ENCODE measurements at places on chromosomes 1 and 21.

- no peak for DNase-seq
Measured at GRCh38 chr21:42601656-42602055, 51.8 kb upstream of the PDE9A start.

GRCh38 chr1:33763406-33763805 lies 100.5 kb upstream of the HMGB4 start:
- no peak for DNase-seq

GRCh38 chr21:44403106-44404020 lies 49.9 kb downstream of the TRPM2 start:
- no peak for DNase-seq

DNA sequence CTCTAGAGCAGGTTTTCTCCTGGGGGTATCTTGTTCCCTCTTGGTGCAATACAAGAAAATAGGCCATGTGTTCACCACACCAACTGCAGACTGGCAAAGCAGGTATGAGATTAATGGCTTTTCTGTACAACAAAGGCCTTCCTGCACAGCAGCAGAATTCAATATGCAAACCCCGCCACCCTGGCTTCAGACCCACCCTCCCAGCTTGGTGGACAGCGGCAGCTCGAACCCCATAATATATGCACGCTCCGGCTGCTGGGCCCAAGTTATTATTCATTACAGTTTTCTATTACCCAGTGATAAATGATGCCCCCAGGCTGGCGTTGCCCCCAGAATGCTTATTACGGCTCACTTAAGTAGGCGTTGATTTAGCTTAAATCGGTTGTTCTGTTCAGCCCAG lies 144.2 kb downstream of the RRAGC start:
- no peak for DNase-seq

DNA sequence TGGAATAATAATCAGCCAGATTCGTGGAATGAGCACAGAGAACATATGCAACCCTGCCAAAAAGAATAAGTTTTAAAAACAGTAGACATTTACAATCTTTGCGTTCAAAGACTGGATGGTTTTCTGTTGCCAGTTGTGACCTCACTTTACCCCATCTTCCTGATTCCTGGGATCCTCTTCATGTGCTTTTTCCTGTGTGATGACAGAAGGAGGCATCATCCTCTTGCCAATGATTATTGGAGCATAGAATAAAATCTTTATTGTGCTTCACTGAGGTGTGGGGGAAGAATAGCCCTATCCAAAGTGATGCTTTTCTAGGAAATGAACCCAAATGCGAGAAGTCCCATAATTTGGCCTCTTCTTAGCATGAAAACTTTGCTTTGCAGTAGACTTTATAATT lies 15.0 kb upstream of the BARHL2 start:
- DNase-seq: no peak

GRCh38 chr1:12067900-12068821 lies 5.1 kb downstream of the TNFRSF8 start:
- peak; percentile 31 for DNase-seq

GRCh38 chr1:13892671-13893325 lies 192.8 kb downstream of the PRDM2 start:
- no peak for DNase-seq

DNA sequence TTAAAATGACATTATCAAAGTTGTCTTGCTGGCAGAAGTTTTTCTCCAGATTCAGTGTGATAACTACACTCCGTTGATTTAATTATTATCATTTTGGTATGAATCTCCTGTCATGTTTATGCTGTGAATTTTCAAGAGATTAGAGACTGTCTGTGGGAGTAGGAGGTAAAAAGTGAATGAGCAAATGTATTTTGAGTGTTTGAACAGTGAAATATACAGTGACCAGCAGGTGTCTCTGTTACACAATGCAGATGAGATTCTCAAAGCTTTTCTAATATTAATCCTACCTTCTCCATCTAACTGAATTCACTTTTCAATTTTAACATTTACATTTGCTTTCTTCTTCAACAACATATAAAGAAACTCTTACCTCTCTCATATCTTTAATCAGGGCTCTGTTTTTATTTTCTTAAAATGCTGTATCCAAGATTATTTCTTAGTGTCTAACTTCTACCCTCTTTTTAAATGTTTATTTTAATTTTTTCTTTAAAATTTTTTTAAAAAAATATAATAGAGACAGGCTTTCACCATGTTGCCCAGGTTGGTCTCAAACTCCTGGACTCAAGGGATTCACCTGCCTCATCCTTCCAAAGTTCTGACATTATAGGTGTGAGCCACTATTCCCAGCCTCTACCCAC lies 20.9 kb upstream of the HSPA13 start:
- no peak for DNase-seq

DNA sequence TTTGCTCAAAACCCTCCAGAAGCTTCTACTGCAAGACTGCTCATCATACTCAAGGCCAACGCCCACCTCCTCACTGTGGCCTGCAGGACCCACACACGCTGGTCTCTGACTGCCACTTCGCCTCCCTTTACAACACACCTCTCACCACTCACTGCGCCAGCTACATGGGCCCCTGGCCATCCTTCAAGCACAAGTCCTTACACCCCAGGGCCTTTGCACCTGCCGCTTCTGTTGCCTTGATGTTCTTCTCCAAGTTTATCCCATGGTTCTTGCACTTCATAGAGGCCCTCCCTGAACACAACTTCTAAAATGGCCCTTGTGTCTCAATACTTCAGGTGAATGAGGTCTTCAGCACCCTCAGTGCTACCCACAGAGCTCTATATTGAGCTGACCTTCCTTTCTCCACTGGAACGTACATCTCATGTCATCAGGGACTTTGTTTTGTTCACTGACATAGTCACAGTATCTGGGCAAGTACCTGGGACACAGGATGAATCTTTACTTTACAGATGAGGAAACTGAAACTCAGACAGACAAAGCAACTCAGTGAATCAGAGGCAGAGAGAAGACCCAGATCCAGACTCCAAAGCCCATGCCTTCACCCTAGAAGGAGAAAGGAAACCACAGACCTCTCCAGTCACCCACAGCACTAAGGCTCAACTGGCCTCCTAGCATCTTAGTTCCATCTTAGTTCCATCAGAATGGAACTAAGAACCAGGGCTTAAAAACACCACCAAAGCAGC lies 34.7 kb upstream of the CLSTN1 start:
- no peak for DNase-seq

DNA sequence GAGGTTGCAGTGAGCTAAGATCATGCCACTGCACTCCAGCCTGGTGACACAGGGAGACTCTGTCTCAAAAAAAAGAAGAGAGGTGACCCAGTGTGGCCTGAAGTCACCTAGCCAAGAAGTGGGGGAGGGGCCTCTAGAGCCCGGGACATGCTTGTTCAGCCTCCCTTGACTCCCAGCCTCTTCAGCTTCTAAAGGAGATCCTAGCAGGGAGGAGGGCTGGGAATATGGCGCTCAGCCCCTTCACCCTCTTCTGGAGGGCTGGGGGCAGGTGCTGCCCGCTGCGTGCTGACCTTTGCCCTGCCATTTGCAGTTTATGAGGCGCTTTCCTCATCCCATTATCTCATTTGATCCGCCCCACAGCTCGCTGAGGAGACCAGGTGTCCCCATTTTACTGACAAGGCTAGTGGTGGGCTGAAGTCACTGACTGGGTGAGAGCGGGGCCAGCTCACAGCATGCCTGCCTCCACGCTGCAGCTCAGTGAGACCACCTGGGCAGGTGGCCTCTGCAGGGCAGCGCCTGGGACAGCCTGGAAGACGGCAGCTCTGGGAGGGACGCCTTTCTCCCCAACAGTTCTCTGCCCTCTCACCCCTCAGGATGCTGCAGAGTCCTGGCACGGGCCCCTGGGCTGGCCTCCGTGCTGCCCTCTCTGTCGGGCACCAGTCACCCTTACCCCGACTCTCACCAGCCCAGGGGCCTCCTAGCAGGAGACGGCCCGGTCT lies 7.5 kb downstream of the ELF3 start:
- DNase-seq: no peak

DNA sequence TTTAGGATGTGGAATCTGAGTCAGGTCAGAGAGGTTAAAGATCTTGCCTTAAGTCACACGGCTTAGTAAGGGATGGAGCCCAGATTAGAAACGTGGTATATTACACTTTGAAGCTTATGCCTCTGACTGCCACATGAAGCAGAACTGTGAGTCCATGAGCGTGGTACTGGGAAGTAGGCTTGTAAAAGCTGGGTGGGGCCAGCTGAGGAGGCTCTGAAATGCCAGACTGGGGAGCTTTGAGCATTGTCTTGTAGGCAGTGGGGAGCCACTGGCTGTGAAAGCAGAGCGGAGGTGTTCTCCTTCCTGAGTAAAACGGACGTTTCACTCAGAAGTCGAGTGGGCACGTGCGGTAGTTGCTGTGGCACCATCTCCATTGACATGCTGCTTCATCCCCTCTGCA lies 72.6 kb upstream of the USP24 start:
- no peak for DNase-seq
